ENCODE measurements at places on chromosomes 7 and 10.

DNA sequence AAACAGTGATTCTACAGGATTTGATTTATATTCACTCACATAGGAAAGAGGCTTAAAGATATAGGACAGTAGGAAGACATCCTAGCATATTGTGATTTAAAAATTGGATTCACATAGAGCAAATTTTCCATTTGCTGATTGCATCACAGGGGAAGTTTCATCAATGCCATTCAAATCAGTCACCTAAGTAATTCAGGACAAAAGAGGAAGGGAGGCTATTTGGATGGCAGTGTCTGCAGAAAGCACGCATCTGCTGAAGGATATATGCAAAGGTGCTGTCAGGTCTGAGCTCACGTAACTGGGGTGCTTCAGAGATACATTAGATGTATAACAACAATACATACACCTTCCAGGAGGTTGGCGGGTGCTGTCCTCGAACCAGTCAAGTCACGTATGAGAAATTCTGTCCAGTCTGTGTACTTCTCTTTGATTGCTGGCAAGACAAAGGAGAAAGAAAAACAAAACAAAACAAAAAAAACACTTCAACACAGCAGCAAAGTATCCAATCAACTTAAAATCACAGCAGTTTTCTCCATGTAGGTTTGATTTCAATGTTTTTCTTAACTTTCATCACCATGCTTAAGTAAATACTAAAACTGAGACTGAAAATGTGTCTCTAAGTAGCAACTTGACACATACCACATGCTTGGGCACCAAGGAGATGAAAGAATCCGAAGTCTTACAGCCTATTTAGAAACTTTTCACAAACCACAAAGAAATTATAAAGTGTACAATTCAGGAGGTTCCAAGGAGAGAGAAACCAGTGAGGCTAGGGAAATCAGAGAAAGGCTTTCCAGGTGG is 125.1 kb downstream of the SFMBT2 start:
- no peak for DNase-seq

DNA sequence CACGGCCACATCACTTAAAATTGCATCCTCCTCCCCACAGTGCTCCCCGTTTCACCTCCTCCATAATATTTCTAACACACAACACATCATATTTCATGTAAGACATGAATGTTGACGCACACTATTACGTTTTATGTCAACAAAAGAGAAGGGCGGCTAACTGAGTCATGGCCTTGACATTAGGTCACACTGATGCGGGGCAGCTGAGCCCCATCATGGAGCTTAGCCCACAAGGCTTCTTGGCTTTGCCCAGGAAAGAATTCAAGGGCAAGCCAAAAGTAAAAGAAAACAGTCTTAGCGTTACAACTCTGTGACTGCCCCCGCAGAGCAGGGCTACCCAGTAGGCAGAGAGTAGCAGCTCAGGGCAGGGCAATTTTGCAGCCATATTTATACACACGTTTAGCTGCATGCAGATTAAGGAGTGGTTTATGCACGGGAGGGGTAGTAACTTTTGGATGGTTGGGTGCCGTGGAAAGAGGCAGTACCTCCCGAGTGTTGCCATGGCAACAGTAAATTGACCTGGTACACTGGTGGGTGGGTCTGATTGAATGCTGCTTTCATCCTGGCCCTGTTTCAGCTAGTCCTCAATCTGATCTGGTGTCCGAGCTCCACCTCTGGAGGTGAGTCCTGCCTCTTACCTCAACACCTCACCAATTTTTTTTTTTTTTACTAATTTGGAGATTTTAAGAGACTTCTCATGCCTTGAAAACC is 156.2 kb upstream of the FRMD4A start:
- no peak for DNase-seq

- no peak for DNase-seq
Measured at GRCh38 chr10:70255329-70256299, 22.4 kb upstream of the PPA1 start.

DNA sequence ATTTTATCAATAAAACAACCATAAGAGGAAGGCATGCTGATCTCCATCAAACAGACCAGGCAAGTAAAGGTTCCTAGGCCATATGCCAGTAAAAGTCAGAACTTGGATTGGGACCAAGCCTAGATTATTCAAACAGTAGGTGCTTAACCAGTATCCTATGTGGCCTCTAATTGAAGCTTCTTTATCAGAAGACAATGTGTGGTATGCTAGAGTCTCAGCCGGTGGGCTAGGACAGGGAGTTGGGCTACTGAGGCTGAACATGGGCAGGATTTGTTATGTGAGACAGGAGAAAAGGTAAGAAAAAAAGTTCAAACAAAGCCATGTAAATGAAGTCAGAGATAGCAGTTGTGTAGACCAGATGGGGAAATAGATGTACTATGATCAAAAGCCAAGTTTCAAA is 413.7 kb upstream of the GHITM start:
- no peak for DNase-seq

- DNase-seq, result no peak
Measured at GRCh38 chr10:61791216-61791615, 110.3 kb upstream of the ARID5B start.

- no peak for DNase-seq
Measured at GRCh38 chr10:28242555-28243204, 60.2 kb downstream of the MPP7 start.

GRCh38 chr10:1736972-1737221 is 428 bp downstream of the ADARB2 start:
- DNase-seq, result no peak

GRCh38 chr10:48602401-48603135 is 2.3 kb downstream of the ARHGAP22 start:
- no peak for DNase-seq

DNA sequence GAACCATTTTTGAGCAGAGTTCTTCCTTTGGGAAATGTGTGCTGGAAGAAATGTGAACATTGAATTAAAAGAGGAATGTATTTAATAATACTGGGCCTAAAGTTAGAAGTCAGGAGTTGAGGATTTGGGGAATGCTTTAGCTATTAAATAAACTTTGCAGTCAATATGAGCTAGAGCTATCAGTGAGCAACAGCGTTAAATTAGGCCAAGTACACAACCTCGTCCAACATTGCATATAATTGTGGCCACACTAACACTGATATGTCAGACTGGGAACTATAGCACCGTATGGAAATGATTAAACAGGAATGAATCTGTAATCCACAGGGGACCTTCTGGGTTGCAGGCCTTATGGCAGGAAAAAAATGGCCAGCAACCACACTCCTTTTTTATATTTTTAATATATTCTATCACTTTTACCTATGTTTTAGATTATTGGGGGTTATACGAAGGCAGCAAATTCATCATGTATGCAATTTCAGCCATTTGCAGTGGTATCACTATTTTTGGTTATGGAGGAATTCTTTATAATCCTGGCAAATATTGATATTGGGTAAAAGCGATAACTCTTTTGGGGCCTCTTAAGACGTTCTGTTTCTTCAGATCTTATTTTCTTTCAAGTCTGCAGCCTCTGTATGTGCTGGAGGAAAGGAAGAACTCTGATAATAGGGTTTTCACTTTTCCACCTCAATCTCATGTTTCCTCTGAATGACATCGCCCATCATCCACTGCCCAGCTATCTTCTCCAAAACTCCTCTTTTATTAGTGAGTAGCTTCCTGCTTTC is 236.3 kb upstream of the PLXDC2 start:
- no peak for DNase-seq

DNA sequence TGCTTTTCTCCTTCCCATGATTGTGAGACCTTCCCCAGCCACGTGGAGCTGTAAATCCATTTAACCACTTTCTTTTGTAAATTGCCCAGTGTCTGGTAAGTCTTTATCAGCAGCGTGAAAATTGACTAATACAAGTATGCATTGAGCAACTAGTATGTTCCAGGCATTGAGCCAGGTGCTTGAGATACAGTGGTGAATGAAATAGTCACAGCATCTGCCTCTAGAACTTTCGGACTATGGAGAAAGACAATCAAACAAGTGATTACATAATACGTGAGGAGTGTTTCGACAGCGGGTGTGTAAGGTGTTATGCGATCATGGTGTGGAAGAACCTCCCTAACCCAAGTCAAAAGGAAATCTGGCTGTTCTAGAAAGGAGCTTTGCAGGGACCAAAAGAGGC is 21.6 kb upstream of the NUP205 start:
- no peak for DNase-seq

DNA sequence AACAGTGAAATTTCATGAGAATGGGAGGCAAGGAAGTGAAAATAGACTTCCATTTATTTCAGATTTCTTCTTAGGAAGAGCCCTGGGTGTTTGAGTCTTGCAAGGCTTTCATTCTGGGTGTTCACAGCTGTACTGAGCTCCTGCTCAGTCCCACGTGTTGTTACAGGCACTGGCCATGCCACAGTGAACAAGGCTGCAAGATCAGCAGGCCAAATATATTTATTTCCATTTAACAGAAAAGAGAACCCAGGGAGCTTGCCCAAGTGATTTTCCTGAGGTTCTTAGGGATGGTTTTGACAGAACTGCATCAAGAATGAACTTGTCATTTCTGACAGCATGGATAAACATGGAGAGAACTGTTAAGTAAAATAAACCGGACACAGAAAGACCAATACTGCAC is 54.5 kb upstream of the CD36 start:
- DNase-seq, result no peak

DNA sequence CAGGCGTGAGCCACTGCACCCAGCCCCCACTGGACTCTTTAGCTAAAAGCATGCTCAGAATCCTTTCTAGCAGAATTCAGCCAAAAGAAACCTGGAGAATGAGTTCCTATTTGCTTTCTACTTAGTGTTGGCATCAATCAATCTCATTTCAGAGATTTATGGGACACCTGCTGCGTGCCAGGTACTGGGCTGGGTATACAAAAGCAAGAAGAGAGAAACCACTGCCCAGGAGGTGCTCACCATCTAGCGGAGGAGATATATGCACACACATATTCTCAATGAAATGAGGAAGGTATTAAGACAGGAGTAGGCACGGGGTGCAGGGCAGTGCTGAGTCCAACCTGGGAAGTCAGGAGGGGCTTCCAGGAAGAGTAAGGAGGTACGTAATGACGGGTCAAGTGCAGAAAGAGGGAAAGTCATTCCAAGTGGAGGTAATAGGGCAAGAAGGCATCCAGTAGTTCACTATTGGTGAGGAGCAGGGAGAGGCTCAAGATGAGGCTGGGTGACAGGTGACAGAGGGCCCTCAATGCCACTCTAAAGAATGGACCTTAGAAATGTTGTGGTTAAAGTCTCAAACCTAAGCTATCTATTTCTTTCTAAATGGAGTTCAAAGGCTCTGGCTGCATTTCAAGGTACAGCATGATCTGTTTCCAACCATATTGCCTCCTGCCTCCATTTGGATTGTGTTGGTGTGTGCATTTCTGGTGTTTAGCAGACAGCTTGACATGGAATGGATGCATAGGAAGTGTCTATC is 22.1 kb downstream of the ABLIM1 start:
- no peak for DNase-seq

DNA sequence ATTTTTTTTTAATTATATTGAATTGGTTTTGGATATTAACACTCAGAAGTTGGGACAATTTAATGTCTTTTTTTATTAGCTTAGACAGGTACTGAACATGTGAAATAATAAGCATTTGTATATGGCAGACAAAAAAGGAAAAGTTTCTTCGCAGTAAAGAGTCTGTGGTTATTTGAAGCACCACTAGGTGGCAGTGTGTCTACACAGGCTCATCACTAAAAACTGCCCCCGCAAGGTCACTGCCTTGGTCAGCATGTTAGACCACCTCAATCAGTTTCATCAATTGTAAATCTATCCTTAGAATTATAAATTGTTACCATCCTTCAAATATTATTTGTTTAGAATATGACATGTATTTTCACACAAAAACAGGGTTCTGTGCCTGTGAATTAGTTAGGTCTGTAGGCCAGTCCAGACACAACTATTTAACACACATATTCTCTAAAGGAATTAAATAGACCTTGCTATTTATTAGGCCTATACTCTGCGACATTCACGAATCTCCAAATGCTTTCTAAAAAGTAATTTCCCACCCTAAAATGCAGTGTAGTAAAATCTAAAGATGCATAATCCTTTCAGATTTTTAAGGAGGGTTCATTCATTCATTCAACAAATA is 17.0 kb downstream of the PNLIPRP3 start:
- no peak for DNase-seq

- no peak for DNase-seq
Measured at GRCh38 chr7:29329686-29330085, 135.1 kb downstream of the CHN2 start.

DNA sequence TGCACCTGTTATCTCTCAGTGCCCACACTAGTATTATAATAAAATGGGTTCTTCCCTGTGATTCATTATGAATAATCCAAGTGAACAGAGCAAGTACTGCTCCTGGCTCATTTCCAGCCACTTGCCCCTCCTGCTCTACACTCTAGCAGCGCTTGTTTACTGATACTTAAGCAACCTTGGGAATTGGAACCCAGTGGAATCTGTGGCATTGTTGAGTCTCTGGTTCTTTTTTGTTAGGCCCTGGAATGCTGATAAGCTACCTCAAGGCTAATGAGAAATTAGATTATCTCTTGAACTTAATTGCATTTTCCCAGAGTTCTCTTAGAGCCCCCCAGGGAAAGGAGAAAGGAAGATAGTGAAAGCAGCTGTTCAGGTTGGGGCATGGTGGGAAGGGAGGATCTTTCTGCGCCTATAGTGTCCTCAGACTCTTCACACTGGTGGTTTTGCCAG is 34.0 kb downstream of the PRKAR2B start:
- no peak for DNase-seq

DNA sequence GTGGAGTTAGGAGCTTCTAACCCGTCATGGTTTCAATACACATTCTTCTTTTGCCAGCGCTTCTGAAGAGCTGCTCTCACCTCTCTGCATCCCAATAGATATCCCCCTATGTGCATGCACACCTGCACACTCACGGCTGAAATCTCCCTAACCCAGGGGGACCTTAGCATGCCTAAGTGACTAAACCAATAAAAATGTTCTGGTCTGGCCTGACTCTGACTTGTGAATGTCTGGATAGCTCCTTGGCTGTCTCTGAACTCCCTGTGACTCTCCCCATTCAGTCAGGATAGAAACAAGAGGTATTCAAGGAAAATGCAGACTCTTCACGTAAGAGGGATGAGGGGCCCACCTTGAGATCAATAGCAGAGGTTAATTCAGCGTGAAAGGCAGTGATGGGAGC is 22.4 kb downstream of the PRSS2 start:
- no peak for DNase-seq

GRCh38 chr7:114138587-114138986 is 219.8 kb upstream of the PPP1R3A start:
- DNase-seq, result no peak

DNA sequence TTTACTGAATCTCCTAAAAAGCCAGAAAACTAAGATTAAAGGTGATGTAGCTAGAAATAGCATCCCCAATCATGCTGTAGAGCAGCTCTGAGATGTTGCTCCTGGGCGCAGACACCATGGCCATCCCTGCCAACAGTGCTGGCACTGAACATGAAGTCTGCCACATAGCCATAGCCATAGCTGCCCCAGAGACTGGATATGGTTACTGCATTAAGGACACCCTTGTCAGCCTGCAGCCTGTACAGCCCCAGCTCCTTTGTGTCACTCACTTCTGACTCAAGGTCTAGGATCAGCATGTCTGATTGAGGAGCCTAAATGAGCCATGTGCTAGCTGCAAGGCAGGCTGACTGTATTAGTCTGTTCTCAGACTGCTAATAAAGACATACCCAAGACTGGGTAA is 284.6 kb downstream of the RPS24 start:
- no peak for DNase-seq

- no peak for DNase-seq
Measured at GRCh38 chr7:104851268-104851667, 162.7 kb upstream of the KMT2E start.
